ENCODE measurements at places on chromosomes 2 and 18. TPM values are rescaled to one million over a fixed set of nuclear protein-coding genes. Genes with fewer than 3 reads are reported as not detected.

ABCG8 gene
- not detected for total RNA-seq

EVA1A gene
- 19.1 TPM for total RNA-seq

C1QL2 gene
- not detected for total RNA-seq

PTCD3 gene
- total RNA-seq: 78.0 TPM

HTR2B gene
- 1.2 TPM for total RNA-seq
